ENCODE measurements at places on chromosomes 12 and 14.
A peak's percentile ranks its signal among the peaks of the same experiment; 100 is the strongest.

DNA sequence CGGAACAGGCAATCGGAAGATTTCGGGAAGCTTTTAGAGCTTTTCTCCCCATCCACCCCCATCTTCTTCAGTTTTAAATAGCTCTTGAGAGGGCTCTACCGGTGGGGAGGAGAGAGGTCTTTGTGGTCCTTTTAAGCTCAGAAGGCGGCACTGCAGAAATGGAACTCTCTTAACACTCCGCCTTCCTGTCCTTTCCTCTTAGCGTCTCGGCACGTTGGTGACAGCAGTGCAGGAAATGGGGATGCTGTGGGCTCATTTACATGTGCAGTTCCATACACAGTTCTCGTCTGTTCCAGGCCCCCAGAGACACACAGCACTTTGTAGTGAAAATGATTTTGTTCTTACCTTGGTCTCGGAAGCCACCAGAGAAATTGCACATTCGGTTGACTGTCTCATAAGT lies 50.4 kb upstream of the RIN3 start:
- no peak for DNase-seq

- no peak for DNase-seq
Observed at GRCh38 chr14:102965971-102966655, 43.6 kb downstream of the AMN start.

DNA sequence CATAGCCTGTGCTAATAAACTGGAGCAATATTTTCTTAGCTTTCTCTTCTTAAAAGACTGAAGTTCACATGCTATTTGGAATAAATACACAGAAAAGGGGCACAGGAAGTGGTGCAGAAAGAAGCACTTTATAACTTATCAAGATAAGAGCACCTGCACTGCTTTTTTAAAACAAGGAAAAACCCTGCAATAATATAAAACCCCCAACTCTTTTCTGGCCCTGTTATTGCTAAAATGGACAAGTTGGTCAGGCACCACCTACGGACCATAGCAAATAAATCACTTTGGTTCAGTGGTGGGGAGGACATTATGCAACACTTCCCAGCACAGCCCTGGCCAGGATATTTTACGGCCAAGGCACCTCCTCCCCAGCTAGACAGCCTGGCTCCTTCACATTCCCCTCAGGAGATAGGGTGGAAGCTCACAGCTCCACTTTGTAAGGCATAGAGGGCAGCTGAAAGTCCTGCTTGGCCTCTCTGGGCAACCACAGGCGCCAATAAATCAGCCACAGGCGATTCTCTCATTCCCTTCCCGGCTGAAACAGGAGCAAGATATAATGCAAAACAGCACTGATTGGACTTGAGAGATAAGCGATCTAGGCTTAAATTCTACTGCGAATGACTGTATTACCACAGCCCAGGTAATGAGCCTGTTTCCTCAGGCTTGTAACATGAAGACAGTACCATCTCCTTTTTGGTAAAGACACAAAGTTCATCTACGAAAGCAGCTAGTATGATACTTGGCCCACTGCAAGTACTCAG lies 2.0 kb downstream of the ZBTB25 start:
- peak; percentile 46 for DNase-seq

GRCh38 chr12:53235164-53235563 lies 3.2 kb upstream of the RARG start:
- no peak for DNase-seq

DNA sequence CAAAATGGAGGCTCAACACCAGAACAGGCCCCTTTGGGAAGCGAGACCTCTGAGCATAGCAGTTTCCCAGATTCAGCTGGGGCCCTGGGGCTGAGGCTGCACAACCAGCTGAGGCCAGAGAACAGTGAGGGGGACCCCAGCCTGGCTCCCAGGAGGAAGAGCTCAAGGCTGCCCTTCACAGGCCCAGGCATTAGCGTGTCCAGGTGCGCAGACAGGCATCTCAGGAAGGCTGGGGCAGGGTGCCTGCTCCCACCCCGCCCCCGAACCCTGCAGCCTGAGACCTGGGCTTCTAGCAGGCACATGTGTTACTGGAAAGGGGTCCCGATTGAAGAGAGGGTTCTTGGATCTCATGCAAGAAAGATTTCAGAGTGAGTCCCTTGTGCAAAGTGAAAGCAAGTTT lies 27.2 kb downstream of the CALM1 start:
- DNase-seq: no peak

DNA sequence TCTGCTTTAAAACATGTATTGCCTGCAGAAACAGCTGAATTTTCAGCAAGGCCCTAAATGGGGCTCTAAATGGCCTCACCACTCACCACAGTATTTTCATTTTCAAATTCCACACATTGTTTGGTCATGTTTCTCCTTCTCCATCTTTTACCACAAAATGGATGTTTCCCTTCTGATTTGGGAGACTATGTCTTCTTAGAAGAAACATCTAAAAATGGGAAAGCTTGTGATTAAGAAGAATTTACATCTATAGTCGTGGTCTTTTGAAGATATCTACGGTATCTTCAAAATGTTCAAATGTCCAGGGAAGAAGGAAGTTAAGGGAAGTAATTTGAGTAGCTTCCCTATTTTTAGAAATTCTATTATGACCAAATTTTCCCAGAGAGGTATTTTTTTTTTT lies 20.7 kb upstream of the TUBA1C start:
- no peak for DNase-seq

- no peak for DNase-seq
Observed at GRCh38 chr14:96271421-96271762, 15.4 kb downstream of the BDKRB1 start.

DNA sequence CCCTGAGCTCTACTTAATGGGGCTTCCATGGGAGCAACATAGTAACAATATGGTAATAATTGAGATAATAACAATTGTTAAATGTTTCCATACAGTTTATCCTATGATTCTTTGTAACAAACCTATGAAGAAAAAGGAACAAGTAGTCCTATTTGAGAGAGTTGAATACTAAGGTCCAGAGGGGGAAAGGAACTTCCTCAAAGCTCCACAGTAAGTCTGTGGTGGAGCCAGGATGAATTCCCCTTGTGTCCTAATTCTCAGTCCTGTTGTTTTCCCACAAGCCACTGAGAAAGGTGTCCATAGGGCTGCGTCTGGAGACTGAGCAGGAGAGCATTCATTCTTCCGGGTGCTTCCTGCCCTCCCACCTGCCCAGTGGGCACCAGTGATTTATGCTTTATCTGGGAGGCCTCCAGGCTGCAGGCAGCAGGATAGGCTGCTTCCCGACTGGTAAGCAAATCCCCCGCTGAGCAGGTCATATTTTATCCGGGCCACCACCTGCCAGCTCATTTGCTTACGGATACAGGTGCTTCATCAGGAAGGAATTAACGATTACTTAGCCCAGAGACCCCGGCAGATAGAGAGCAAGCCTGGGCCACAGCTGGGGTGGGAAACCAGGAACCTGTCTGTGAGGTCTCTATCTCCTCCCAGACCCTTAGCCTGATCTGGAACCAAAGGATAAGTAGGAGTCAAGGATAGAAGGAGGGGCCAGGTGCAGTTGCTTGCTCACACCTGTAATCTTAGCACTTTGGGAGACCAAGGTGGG lies 33.9 kb upstream of the FAM222A start:
- DNase-seq: no peak

DNA sequence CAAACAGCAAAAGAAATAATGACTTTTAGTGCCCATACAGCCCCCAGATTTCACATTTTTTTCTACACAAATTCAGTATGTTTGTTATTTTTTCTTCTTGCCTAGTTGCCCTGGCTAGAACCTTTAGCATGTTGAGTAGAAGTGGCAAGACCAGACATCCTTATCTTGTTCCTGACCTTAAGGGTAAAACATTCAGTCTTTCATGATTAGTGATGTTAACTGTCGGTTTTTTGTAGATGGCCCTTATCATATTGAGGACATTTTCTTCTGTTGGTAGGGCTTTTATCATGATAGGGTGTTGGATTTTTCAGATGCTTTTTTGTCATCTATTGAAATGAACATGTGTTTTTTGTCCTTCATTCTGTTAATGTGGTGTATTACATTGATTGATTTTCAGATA lies 17.1 kb downstream of the IRAK3 start:
- no peak for DNase-seq

DNA sequence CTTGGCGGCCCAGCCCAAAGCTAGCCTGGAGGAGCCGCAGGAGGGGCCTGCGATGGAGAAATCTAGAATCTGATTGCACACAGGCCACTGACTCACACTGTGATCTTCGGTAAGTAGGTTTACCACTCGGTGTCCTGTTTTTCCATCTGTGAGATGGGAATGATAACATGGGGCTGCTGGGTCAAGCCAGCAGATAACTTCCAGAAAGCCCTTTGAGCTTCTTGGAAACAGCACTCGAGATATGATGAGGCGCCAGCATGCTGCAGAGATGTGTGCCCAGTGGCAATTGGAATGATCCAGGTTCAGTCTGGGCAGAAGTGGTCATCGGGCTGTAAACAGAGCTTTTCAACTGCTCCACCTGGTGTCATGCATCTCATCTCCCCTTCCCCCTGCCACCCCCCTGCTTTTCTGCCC lies 771.3 kb upstream of the TBX3 start:
- no peak for DNase-seq

DNA sequence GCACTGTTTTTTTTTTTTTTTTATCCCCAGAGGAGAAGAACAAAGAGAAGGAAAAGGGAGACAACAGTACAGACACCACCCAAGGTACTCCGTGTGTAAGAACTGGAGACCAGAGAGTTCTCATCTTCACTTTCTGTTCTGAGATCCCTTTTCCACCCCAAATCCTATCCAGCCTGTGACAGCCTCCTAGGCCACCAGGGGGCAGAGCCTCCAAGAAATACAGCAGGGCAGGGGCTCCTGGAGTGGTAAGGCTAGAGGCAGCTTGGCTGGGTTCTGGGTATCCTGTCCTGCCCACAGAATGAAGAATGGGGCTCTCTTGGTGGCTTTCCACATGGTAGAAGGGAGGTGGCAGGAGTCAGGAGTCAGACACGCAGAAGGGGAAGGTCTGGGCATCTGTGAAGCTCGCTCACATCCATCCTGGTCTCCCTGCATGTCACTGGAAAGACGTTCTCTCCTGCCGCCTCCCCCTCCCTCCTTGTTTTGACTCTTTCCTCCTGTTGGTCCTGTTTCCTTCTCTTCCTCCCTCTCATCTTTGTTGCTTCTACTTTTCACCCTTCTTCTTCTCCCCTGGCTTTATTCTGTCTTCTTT lies 12.0 kb downstream of the CLSTN3 start:
- peak; percentile 58 for DNase-seq

DNA sequence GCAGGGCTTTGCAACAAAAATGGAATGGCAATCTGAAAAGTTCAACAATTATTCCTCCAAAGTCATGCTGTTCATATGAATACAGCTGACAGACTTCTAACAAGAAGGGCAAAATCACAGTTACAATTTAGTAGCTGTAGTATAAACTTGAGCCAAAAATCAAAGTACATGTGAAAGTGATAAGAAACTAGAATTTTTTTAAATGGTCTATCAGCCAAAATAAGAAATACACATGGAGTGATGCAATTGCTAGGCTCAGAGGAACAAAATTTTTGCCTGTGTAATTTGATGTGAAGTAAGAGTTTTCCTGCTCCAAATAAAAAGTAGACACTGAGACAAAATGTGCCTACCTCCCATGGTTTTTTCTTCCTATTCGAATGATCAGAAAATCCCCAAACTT lies 167.7 kb upstream of the CDKN3 start:
- no peak for DNase-seq

GRCh38 chr12:106754331-106754730 lies 20.2 kb upstream of the RIC8B start:
- no peak for DNase-seq

- no peak for DNase-seq
Observed at GRCh38 chr14:80718940-80719339, 222.6 kb downstream of the CEP128 start.

DNA sequence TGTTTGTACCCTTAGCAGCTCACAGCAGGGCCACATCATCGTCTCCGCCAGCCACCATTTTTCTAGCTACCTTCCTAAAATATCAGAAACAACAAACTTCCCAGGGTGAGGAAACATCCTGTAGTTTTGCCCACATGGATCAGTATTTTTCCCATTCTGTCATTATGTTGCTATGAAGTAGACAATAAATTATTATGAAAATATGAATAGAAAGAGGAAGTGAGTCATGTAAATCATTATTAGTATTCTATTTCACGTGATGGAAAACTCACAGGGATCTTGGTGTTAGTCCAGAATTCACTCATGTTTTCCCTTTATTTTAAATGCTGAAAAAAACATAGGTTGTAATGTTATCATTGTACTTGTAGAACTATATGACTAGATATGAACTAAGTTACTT lies 319.4 kb downstream of the SYT1 start:
- peak; percentile 98 for DNase-seq

- peak; percentile 4 for DNase-seq
Observed at GRCh38 chr12:16939871-16940306, 333.9 kb upstream of the LMO3 start.

DNA sequence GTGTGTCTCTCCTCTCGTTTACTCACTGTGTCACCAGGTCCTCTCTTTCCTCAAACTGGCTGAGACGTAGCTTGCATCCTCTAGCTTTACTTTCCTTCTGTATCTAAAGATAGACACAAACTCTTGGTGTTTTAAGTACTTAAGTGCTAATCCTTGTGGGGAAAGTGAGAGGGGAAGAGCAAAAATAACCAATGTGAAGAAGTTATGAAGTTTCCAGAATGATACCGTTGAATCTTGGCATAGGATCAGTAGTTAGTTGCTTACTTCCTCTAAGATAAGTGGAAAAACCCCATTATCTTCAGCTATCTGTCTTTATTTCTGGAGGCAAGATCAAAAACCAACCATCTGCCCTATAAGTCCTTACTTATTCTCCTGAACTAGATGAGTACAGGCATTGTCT lies 10.6 kb downstream of the FAR2 start:
- no peak for DNase-seq

DNA sequence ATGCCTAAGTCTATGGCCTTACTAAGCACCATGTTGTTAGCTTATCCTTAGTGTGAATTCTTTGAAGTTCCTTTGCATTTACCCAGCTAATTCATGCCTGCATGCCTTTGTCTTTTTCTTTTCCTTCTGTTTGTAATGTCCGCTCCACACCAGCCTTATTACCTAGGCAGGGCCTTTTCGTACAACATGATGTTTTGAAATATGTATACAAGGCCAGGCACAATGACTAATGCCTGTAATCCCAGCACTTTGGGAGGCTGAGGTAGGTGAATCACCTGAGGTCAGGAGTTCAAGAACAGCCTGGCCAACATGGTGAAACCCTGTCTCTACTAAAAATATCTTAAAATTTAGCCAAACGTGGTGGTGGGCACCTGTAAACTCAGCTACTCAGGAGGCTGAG lies 1636.5 kb upstream of the SEL1L start:
- no peak for DNase-seq

DNA sequence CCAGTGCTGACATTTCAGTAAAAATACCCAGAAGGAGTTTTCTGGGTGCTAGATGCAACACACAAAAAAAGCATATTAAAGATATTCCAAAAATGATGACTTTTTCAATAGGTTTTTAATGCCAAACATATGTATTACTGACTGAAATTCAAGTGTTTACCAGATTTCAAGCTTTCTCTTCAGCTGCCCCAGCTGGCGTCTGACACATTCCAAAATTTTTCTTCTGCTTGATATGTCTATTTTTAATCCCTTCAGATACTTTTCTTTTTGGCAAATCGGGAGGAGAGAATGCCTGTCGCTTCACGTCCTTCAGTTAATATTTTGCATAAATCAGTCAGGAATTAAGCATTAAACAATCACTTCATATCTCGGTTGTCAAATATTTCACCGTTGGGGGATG lies 7.1 kb upstream of the CCDC60 start:
- no peak for DNase-seq
